ENCODE measurements at places on chromosomes 12 and 14.

GRCh38 chr12:46402941-46403718 is 30.6 kb upstream of the SLC38A2 start:
- no peak for DNase-seq

GRCh38 chr12:7109572-7109920 is 532 bp upstream of the C1RL start:
- DNase-seq, result no peak

DNA sequence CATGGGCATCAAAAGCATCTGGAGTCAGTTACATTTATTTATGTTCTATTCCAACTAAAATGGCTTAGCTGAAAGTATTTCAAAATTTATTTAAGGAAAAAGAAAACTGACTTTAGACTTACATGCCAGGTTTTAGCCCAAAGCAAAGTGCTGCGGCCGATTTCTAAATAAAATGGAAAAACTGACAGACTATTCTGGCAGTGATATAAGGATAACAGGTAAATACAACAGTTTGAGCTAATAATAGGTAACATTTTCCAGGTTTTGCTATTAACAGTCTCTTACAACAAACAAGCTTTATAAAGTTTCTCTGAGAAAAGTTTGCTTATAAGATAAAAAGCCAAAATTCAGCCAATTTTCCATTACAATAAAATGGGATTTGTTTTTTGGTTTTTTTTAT is 937.2 kb upstream of the FLRT2 start:
- DNase-seq, result no peak

GRCh38 chr14:58763210-58763609 is 125.4 kb downstream of the DACT1 start:
- DNase-seq, result no peak

DNA sequence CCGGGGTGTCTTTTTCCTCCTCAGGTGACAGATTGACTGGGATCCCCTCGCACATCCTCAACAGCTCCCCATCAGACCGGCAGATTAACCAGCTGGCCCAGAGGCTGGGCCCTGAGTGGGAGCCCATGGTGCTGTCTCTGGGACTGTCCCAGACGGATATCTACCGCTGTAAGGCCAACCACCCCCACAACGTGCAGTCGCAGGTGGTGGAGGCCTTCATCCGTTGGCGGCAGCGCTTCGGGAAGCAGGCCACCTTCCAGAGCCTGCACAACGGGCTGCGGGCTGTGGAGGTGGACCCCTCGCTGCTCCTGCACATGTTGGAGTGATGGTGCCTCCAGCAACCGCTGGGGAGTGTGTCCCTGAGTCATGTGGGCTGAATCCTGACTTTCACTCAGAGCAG is 172.8 kb downstream of the CRADD start:
- DNase-seq, result no peak

GRCh38 chr14:23702656-23703426 is 66.7 kb downstream of the DHRS2 start:
- DNase-seq, result no peak

DNA sequence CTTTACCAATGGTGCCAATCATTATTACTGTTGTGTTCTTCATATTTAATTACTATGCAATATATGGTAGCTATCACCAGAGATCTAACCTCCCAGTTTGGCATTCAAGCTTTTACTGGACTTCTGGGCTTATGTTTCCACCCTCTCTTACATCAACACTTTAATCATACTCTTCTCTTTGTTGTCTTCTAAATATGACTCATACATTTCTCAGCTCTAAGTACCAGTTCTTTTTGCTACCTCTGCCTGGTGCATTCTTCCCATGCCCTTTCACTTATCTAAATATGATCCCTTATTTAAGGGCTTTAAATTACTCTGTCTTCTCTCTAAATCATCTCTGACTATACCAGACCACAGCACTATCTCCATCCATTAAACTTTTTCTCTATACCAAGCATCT is 246.1 kb upstream of the CCDC196 start:
- peak; percentile 1 for DNase-seq

- DNase-seq, result no peak
Observed at GRCh38 chr12:16198884-16199283, 78.6 kb downstream of the SLC15A5 start.

DNA sequence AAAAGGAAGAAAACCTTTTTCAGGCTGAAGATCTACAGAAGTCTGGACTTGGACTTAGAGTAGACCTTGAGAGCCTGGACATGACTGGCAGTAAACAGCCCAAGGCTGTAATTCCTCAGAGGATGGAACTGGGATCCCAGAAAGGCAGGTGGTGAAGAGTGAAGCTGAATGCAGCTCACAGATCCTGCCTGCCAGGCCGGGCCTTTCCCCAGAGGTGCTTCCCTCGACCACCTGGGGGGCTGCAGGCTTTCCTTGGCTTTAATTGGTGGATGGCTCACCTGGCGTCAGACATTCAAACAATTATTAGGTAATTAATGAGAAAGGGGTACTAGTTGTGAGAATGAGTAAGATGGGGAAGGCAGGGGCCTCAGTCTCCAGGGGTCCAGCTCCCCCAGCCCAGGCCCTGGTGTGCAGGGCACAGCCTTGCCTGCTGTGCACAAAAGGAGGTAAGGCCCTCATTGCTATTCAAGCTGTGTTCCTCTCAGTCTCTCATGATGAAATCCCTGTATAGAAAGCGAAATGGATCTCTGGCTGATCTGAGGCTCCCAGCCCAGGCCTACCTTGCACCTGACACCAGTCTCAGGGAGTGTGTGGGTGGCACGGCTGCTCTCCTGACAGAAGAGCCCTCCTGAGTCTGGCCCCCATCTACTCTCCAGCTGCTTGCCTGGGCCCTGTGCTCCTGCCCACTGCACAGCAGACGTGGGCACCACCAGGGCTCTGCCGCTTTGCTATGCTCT is 63.0 kb upstream of the TCL1A start:
- DNase-seq, result no peak

DNA sequence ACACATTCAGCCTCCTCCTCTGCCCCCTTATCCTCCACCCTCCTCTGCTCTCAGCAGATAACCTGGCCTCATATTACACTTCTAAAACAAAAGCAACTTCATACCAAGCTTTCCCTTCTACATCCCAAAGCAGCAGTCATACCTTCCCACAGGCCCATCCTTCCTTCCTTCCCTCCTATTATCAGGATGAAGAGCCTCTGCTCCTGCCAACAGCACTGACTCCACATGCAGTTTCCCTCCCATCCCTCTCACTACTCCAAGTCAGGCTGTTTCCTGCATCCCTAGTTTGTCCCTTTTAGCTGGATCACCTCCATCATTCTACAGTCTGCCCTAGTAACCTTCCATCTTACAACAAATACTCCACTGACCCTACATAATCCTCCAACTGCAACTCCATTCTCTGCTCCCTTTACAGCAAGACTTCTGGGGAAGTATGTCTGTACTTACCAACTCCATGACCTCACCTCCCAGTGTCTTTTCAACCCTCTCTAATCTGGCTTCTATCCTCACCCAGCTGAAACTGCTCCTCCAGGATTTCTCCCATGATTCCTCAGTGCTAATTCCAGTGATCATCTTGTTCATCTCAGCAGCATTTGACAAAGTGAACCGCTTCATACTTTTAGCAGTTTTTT is 4.9 kb upstream of the YEATS4 start:
- no peak for DNase-seq

DNA sequence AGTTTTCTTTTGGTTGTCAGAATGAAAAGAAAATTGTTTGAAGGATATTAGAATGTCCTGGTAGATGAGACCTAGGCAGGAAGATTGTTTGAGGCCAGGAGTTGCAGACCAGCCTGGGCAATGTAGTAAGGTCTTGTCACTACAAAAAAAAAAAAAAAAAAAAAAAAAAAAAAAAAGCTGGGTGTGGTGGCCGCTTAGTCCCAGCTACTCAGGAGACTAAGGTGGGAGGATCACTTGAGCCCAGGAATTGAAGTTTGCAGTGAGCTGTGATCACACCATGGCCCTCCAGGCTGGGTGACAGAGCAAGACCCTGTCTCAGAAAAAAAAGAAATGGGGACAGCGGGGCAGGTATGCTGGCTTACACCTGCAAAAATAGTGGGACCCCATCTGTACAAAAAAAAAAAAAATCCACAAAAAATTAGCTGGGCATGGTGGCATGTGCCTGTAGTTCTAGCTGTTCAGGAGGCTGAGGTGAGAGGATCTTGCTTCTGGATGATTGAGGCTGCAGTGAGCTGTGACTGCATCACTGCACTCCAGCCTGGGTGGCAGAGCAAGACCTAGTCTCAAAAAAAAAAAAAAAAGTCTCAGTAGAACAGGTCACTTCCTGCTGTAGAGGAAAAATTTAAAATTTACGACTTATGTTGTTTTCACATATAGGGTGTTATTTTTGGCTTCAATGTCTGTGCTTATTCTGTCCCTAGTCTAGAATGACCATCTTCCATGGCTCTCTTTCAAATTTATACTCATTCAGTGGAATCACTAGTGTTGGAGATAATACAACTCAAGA is 70.7 kb downstream of the PPHLN1 start:
- peak; percentile 3 for DNase-seq

GRCh38 chr12:112907415-112908157 is 824 bp downstream of the OAS1 start:
- DNase-seq, result no peak

- DNase-seq, result no peak
Observed at GRCh38 chr14:50036211-50036610, 80.2 kb downstream of the VCPKMT start.

- DNase-seq, result no peak
Observed at GRCh38 chr14:70283156-70283555, 76.3 kb downstream of the COX16 start.

GRCh38 chr14:78972440-78972839 is 802.3 kb downstream of the NRXN3 start:
- no peak for DNase-seq

DNA sequence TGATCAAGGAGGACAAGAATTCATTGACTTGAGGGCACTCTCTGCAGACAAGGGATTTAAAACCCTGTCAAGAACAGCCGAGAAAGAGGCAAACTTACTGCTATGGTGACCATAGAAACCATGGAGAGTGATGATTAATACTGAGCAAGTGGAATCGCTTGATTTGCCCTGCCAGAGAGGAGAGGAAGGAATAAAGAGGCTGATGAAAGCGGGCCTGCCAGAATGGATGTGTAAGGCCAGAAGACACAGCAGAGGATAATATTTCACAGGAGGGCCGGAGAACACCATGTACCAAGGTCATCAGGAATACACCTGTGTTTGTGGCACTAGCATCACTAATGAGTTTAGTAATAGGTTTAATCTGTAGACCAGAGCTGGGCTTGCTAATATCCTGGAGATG is 221.8 kb upstream of the DCN start:
- no peak for DNase-seq

DNA sequence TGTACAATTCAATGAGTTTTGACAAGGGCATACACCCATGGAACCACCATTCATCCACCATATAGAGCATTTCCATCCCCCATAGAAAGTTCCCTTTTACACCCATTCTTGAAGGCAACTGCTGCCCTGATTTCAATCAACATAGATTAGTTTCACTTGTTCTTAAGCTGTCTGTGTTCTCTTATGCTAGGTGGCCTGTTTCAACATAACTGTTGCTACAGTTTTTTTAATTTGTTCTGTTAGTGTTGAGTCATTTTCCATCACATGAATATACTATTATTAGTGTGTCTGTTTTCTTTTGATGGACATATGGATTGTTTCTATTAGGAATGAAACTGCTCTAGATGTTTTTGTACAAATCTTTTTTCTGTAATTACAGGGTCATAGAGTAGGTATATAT is 123.4 kb downstream of the PTPRQ start:
- DNase-seq, result no peak

DNA sequence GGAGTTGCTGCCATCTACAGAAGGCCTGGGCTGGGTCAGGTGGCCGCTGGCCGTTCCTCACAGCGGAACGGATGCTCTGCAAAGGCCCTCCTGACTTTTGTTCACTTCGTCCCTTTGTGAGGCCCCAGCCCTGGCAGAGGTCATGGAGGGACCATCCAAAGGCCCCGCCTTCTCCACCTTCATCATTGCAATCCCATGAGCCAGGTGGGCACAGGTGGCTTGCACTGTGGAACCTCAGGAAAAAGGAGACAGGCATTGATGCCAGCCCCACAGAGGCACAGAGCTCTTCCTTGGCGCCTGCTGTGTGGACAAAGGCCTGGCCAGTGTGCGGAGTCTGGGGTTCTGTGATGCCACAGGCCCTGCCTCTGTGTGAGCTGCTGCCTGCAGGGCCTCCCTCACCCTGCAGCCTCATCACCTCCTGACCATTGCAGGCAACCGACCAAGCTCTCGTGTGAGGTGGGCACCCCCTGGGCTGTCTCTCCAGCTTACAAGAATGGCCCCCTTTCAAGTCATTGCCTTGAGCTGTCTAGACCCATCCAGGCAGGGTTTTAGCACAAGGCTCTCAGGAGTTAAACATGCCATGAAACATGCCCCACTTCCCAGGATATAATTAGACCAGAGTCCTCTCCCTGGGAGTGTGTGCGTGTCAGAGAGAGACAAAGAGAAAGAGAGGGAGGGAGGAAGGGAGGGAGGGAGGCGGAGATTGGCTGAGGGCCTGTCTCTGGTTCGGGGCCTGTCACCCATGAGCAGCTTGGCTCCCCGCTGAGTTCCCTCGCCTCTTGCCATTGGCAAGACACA is 19.3 kb downstream of the NFKBIA start:
- no peak for DNase-seq

GRCh38 chr12:132108211-132108832 is 35.8 kb downstream of the DDX51 start:
- no peak for DNase-seq

DNA sequence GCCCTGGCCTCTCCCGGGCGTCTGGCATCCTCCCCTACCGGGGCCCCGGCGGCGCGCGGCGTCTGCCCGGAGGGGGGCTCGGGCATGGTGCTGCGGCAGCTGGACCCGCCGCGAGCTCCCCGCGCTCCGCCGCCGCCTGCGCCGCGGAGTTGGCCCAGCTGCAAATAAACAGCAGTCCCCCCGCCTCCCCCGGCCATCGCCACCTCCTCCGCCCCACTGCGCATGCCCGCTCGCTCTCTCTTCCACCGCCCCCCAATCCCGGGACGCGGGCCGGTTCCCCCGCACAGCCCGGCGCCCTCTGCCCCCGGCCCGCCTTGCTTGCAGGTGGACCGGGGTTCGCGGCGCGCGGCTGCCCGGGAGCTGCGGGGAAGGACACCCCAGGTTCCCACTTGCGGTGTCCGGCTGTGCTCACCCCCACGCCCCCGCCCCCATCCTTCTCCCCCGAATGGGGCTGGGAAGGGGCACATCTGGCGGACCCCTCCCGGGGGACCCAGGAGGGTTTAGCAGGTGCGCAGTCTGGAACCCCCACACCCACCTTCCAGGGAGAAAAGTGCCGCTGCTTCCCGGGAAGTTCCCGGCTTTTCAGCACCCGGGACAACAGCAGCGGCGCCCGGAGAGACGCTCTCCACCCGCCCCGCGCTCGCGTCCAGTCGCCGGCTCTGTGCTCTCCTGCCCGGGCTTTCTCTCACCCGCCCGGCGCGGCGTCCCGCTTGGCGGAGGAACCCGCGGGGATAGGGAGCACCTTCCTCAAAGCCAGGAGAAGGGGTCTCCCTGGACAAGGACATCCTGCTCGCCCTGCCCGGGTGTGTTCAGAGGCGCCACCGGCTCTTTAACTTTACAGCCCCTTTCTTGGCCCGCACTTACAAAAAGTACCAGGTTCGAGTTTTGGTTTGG is at the start of gene TMTC1:
TMTC1 (minus strand) TSS at position 170 of the 894 bp plus-strand sequence. CDS start 191 bp downstream, outside the sequence.
- no peak for DNase-seq

- no peak for DNase-seq
Observed at GRCh38 chr12:32418903-32419519, 19.7 kb downstream of the FGD4 start.

GRCh38 chr12:6757028-6757690 is 4.2 kb upstream of the MLF2 start:
- no peak for DNase-seq

GRCh38 chr12:59425798-59426197 is 170.0 kb upstream of the SLC16A7 start:
- no peak for DNase-seq
